ENCODE measurements at places on chromosomes 2 and 18. TPM values are rescaled to one million over a fixed set of nuclear protein-coding genes. Genes with fewer than 3 reads are reported as not detected.

DNA sequence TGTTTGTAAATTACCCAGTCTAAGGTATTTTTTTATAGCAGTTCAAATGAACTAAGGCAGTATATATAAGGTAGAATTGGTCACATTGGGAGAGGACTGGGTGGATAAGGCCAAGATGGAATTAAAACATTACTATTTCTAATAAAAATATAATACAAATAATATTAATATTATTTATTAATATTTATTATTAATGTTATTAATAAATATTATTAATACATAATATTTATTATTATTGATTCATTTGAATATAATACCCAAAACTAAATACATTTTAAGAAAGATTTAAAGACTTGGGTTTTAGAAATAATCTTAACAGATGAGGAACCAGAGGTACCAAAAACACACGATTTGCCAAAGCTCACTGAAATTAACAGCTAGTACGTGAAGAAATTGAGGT is 30.5 kb upstream of the MC2R start:
- no peak for DNase-seq

GRCh38 chr2:7618031-7618430 is 700.8 kb downstream of the RNF144A start:
- no peak for DNase-seq

DNA sequence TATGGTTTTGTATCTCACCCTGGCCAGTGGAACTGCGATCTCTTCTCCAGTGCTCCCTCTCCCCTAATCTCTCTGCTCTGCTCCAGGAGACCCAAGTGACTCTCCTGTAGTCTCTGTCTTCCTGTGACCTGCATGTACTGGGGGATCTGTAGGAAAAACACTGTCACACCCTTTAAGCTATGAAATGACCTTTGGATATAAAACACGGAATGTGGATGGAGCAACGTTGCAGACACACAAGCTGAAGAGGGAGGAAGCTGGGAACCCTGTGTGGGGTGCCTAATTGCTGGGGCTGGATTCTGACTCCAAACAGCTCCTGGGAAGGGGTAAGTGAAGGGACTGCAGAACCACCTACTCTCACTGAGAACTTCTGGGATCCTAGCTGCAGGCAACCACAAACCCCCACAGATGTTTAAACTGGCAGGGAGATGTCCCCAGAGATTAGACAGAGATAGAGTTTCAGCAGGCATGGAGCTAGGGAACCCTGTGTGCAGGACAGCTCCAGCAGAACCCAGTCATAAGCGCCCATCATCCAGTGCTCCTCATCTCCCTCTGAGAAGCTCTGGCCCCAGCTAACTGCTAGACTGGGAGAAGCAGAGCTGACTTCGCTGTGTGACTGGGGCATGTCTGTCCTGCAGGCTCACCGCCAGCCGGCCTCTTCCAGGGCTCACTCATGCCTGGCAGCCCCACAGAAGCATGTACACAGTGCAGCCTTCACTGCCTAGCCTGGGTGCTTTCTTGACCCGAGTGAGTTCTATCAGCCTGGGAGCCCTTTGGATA is 482.7 kb upstream of the SETBP1 start:
- no peak for DNase-seq

The TFCP2L1 gene
- polyA plus RNA-seq = 0.38 TPM

The CD8A gene
- polyA plus RNA-seq = 1.1 TPM

GRCh38 chr18:27985832-27986231 is 191.1 kb downstream of the CDH2 start:
- DNase-seq = no peak

Data from right cardiac atrium (tissue), 5 donors.